ENCODE measurements at places on chromosomes 2 and 18.

GRCh38 chr18:76619621-76620315, 124.7 kb upstream of the ZNF516 start:
- no peak for DNase-seq

- DNase-seq: no peak
Measured at GRCh38 chr2:111017034-111017622, 103.6 kb upstream of the BCL2L11 start.

DNA sequence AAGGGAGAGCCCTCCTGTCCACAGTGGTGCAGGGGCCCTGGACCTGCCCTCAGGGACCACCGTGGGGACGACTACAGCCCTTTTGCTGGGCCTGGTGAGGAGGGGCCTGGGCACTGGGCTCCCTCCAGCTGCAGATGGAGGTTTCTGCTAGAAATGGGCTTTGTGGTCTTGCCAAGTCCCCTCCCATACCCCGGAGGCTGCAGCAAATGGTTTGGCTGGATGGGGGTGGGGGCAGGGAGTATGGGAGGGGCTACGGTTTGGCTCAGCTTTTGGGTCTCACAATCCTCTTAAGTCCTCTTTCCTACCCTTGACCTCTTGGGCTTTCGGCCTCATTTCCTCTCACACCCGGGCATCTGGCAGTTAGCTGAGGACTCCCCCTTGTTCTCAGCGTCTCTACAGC, 21.7 kb downstream of the TET3 start:
- DNase-seq: no peak

DNA sequence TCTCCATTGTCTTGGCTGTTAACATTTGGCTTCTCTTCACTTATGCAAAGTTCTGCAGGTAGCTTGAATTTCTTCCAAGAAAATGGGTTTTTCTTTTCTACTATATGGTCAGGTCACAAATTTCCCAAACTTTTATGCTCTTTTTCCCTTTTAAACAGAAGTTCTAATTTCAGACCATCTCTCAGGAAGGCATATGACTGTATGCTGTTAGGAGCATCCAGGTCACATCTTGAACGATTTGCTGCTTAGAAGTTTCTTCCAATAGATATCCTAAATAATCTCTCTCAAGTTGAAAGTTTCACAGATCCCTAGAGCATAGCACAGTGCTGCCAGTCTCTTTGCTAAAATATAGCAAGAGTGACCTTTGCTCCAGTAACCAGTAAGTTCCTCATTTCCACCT, 932.5 kb downstream of the DPP10 start:
- no peak for DNase-seq

GRCh38 chr2:135175177-135175576, 123.1 kb downstream of the RAB3GAP1 start:
- DNase-seq: no peak
